ENCODE measurements at places on chromosomes 16 and 17. TPM values are rescaled to one million over a fixed set of nuclear protein-coding genes. Genes with fewer than 3 reads are reported as not detected.

DNA sequence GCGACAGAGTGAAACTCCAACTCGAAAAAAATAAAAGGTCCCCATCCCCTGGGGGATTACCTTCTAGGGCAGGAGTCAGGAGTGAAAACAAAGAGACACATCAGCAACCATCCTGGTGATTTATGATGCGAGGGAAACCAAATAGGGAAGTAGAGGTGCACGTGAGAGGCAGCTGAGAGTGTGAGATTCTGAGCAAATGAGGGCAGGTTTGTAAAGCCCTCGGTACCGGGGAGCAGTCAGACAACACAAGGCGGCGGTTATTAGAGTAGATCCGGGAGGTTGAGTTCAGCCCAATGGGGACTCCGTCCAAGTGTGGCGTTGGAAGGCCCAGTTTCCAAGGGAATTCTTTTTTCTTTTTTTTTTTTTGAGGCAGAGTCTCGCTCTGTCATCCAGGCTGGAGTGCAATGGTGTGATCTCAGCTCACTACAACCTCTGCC is 7.4 kb upstream of the ARMC7 start:
- H3K4me1 ChIP-seq: no peaks in the 10 kb centered on the region
- H3K27me3 ChIP-seq: peaks cover 2% of the 10 kb centered on the region
- H3K4me3 ChIP-seq: no peak overlapping the region
- H3K27ac ChIP-seq: no peak overlapping the region
- H3K36me3 ChIP-seq: peaks cover 5% of the 10 kb centered on the region

GRCh38 chr17:81666092-81666341 is 388 bp downstream of the OXLD1 start:
- DNase-seq: no peak
- peaks cover 32% of the 10 kb centered on the region for H3K4me1 ChIP-seq
- H3K27ac ChIP-seq: peak overlapping the region; percentile 98
- H3K4me3 ChIP-seq: peak overlapping the region; percentile 99

DNA sequence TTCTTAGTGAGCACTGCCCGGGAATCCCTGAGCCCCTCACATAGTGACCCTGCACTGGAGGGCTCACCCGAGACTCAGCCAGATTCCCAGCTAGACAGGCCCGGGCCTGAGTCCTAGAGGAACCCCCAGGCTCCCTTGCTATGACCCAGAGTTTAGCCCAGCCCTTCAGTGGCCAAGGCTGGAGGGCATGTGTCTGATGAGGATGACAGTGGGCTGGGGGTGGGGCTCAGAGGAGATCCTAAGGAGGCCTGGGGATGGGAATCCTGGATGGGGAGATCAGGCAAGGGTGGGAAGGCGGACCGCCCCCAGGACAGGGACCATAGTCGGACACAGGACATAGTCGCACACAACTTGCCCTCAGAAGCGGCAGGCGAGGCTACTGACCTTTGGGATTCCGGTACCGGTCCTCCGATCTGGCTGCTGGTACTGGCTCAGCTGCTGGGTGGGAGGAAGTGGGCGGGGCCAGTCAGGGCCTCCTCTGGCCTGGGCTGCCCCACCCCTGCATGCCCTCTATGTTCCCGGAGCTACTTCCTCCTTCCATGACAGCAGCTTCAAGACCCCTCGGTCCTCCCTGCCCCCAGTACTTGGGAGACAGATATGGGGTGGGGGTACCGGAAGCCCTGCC is 1.1 kb downstream of the CD79B start:
- H3K4me1 ChIP-seq: peaks cover 17% of the 10 kb centered on the region
- H3K4me3 ChIP-seq: peak overlapping the region; percentile 90
- peak overlapping the region; percentile 91 for H3K27ac ChIP-seq
- H3K27me3 ChIP-seq: peaks cover 12% of the 10 kb centered on the region
- H3K36me3 ChIP-seq: peaks cover 9% of the 10 kb centered on the region
- peak; percentile 54 for DNase-seq

GRCh38 chr17:78204387-78205123 is 9.5 kb upstream of the BIRC5 start:
- no peak overlapping the region for H3K27ac ChIP-seq
- no peak overlapping the region for H3K4me3 ChIP-seq

The WNK4 gene
- total RNA-seq: 0.29 TPM

The DHX8 gene
- 59.8 TPM for total RNA-seq

The CLDN7 gene
- 0.60 TPM for total RNA-seq

Data from activated T-helper 1 cell treated with anti-CD3 and anti-CD28 coated beads, Interleukin-12 subunit alpha, Interleukin-12 subunit beta, Interleukin-2, Interleukin-4 antibody, amounts not matched to agents 30 ng/mL and 10 ng/mL and 1 ng/mL, durations not matched to agents 14 hours and 24 hours and 36 hours (primary cell).